Brain (organoid and tissue), 16 donors: ENCODE measurements at places on chromosomes 1 and 21. TPM values are rescaled to one million over a fixed set of nuclear protein-coding genes. Genes with fewer than 3 reads are reported as not detected.

DNA sequence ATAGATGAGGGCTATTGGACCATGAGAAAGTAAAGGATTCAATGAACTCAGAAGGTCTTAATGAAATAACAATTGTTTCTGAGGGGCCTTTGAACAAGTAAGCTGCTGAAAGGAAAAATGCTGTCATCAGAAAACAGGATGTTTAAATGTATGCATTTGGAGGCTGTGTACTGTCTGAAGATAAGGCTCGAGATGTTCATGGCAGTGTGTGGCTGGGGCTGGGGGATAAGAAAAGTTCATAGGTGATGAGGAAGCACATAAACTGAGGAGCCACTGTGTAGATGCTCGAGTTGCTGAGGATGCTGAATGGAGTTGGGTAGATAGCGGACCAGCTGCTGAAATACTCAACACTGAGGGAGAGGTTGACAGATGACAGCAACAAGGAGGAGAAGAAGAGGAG, 17.8 kb downstream of the THEM4 start:
- no peak for DNase-seq

DNA sequence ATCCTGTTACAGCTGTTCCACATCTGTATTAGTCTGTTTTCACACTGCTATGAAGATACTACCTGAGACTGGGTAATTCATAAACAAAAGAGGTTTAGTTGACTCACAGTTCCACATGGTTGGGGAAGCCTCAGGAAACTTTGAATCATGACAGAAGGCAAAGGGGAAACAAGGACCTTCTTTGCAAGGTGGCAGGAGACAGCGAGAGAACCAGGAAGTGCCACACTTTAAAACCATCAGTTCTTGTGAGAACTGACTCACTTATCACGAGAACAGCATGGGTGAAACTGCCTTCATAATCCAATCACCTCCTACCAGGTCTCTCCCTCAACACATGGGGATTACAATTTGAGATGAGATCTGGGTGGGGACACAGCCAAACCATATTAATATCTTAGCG, 110.3 kb upstream of the TRABD2B start:
- no peak for DNase-seq

DNA sequence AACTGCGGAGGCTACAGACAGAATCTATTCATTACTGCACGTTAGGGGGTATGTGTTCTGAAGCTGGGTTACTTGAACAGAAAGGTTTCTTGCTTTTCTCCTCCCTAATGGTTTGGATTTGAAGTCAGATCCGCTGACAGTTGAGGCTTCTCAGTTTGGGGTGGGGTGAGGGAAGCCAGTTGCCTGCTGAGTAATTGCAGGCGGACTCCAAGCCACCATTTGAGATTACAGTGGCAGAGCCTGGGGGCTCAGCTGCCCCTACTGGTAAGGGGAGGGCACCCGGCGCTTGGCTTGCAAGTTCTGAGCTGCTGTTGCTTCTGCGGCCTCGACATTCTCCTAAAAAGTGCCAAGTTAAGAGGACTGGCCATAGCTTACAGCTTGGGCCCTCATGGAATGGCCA, 2.0 kb downstream of the GRHL3 start:
- DNase-seq = peak; percentile 58

DNA sequence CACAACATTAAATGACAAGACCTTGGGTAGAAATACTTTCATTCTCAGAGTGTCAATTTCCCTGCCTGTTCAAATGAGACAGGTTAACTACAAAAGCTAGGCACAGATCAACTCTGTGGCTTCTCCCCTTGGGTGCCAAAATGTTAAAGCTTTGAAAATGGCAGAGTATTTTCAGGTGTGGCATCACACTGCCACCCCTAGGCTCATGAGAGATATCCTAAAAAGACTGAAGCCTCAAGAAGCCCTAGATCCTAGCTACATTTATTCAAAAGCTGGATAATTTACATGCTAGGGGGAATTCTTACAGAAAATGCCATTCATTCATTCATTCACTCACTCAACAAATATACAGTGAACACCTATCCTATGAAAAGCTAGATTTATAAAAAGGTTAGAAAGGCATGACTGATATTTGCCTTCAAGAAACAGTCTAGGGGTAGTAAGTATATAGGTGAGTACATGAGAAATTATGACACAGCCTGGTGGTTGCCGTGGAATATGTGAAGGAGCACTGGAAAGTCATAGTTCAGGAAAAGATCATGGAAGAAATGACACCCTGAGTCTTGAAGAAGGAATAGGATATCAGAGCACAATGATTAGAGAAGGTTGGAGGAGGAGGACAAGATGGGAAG, 15.9 kb upstream of the RAB4A start:
- DNase-seq = peak; percentile 79

DNA sequence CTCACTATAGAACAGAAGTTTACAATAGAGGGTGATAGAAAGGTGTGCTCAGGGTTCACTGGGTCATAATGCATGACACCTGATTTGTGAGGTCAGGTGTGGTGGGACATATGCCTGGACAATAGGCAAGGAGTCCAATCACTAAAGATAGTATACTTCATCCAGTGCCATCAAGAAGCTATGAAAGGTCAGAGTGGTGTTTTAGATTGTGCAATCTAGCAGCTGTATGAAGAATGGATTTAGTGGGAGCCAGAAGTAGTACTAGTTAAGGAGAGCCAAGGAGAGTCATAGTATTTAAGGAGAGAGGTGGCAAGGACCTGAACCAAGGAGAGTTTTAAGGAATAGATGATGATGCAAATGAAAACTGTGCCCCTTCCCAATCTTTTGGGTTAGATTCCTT, 80.6 kb upstream of the C1orf105 start:
- DNase-seq = no peak

- DNase-seq = no peak
Observed at GRCh38 chr1:48676822-48677221, 99.9 kb downstream of the BEND5 start.

Gene PPIAL4G
- not detected for polyA plus RNA-seq

- DNase-seq = peak; percentile 86
Observed at GRCh38 chr1:41917835-41918449, 780 bp downstream of the HIVEP3 start.

DNA sequence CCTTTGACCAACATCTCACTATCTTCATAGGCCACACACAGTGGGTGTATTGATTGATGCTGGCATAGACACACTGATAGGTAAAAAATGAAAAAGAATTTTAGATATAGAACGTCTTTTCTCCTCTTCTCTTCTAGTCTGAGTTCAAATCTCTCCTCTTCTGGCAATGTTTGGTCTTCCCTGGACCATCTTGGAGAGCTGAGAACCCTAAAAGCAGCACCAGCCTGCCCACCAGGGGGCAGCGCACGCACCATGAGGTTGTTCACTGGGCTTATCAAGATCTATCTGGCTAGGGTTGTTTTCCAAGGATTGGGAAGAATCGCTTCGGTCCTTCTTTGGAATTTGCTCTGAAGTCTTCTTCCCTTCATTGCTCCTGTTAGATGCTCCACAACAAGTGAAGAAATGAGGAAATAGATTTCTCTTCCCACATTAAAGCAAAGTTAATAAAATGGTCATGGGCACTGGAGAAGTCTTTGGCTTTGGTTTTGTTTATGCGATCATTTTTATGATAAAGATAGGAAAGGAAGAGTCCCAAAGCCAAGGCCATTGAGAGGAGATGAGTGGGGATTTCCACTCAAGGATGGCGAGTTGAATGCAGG, 104.0 kb upstream of the OLIG2 start:
- DNase-seq = no peak

DNA sequence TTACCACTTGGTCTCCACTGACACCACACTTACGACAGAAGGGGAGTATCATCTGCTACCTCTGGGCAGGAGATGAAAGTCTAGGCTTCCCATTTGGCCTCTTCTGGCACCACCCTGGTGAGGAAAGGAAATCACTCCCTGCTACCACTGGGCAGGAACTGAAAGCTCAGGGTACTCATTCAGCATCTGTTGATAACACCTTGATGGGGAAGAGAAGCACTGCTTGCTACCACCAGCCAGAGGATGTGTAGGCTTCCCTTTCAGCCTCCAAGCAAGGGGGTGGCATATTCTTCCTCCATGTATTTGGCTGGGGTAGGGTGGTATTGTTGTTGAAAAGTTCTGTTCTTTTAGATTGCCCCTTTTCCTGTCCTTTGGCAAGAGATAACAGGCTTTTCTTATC, 115.0 kb downstream of the ACBD6 start:
- DNase-seq = no peak

GRCh38 chr21:15928196-15928595, 198.4 kb downstream of the USP25 start:
- DNase-seq = peak; percentile 89

- no peak for DNase-seq
Observed at GRCh38 chr1:53643881-53644390, 95.0 kb downstream of the GLIS1 start.

DNA sequence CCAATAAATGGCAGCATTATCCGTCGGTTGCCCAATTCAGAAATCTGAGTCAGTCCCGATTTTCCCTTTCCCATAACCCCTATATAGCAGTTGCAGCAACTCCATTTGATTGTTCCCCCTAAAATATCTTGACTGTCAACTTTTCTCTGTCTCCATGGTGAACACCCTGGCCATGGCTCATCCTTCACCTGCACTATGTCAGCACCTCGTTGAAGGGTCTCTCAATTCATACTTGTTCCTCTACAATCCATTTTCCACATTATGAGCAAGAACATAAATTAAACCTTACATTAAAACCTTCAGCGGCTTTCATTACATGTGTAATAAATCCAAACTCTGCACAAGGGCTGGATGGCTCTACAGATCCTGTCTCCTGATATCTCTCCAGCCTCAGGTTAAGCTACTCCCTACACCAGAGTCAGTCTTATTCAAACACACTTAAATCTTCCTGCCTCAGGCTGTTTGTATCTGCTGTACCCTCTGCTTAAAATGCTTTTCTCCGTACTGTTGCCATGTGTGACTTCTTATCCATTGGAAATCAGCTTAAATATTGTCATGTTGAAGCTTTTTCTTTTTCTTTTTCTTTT, 87.3 kb downstream of the BACH1 start:
- DNase-seq = no peak

GRCh38 chr1:226870401-226871279, at the start of gene PSEN2:
PSEN2 (plus strand) TSS chr1:226870616; CDS start chr1:226881908, 11,292 bp downstream.
- peak; percentile 69 for DNase-seq

Gene MAB21L3
- not detected for polyA plus RNA-seq

Gene SPTA1
- polyA plus RNA-seq = not detected
